Vein endothelial cell (primary cell): ENCODE measurements at places on chromosomes 6 and 20. TPM values are rescaled to one million over a fixed set of nuclear protein-coding genes. Genes with fewer than 3 reads are reported as not detected.

Gene CNBD2
- 2.7 and 3.6 TPM in 2 replicates for total RNA-seq

Gene TINAG
- not detected in 2 replicates for total RNA-seq

Gene GPR6
- not detected in 2 replicates for total RNA-seq

Gene KIF6
- total RNA-seq = not detected in 2 replicates

Gene RGS19
- total RNA-seq = 28.9 and 29.7 TPM in 2 replicates

Gene GGTLC1
- total RNA-seq = not detected in 2 replicates

Gene PHACTR1
- total RNA-seq = 13.1 and 13.4 TPM in 2 replicates

Gene MYCT1
- 143 and 181 TPM in 2 replicates for total RNA-seq

Gene ISM1
- total RNA-seq = not detected in 2 replicates

Gene OXT
- total RNA-seq = not detected in 2 replicates

Gene PAX1
- not detected in 2 replicates for total RNA-seq

Gene NSFL1C
- total RNA-seq = 38.5 and 38.6 TPM in 2 replicates

Gene SMPDL3A
- 4.2 and 6.4 TPM in 2 replicates for total RNA-seq

Gene ZNF341
- total RNA-seq = 1.6 and 2.9 TPM in 2 replicates

Gene RBM24
- 1.3 and 4.0 TPM in 2 replicates for total RNA-seq

Gene VSX1
- total RNA-seq = not detected in 2 replicates

Gene PTCHD4
- 23.5 and 24.5 TPM in 2 replicates for total RNA-seq

Gene TNXB
- total RNA-seq = 2.1 and 4.2 TPM in 2 replicates
